NCI-H1092 treated with DMSO at 0.1 percent for 48 hours (cell line): ENCODE measurements at places on chromosomes 2 and 18.
A peak's percentile ranks its signal among the peaks of the same experiment; 100 is the strongest.

DNA sequence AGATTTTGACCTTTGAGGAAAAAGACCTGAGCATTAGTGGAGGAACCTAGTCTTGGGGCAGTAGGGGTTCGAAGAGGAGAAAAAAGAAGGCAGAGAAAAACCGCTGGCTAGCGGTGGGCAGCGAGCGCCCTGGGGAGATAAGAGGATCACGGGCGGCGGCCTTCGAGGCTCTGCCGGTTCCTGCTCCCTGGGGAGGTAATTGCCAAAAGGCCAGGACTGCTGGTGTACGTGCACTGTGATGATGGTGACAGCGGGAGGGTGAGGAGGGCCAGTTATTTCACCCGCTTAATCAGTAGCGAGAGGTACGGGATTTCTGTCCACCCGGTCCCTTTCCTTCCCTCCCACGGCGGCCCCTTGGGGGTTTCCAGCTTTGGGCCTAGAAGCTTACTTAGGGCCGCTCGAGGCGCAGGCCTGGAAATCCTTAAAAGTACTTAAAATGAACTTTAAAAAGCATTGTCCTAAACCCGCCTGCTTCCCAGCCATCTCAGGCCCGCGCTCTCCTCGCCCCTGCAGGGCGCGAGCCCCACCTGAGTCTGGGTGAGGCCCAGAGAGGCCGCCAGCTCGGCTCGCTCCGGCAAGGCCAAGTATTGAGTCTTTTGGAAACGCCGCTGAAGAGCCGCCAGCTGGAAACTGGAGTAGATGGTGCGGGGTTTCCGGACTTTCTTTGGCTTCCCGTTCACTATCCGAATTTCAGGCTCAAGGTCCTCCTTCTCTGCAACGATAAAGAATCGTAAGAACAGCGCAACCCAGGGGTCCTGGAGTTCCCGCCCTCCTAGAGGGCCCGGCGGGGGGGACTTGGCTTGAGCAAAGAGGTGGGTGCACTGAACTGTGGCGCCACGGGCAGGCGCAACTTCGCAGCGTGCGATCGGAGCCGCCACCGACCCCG lies 1.5 kb downstream of the DLX2 start:
- DNase-seq, result peak; percentile 40

DNA sequence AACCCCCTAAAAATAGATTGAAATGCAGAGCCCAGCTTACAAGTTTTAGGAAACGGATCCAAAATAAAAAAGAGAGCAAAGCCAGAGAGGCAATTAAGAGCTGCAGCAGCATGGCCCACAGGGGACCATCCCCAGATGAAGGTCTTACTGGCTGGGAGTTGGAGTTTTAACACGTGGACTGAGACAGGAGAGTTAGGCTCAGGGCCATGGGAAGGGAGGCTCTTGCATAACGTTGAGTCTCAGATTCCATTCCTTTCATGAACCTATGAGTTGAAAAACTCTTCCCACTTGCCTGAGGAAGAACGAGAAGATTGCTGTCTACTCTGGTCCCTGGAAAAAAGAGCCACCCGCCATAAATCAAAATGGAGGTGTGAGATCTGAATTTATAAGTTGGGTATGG lies 101.8 kb upstream of the NDUFV2 start:
- DNase-seq, result no peak

DNA sequence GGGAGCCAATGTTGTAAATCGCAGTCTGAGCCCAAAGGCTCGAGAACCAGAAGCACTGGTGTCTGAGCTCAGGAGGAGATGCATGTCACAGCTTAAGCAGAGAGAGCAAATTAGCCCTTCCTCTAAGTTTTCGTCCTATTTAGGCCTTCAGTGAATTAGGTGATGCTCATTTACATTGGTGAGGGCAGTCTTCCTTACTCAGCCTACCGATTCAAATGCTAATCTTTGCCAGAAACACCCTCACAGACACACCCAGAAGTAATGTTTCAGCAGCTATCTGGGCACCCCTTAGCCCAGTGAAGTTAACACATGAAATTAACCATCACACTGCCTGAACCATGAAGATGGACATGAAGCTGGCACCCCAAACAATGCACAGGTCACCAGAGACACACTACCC lies 385.1 kb downstream of the STK39 start:
- no peak for DNase-seq

- DNase-seq, result no peak
Observed at GRCh38 chr2:181771356-181771755, 91.0 kb upstream of the NEUROD1 start.

- DNase-seq, result no peak
Observed at GRCh38 chr2:98123286-98123685, 36.3 kb downstream of the VWA3B start.

DNA sequence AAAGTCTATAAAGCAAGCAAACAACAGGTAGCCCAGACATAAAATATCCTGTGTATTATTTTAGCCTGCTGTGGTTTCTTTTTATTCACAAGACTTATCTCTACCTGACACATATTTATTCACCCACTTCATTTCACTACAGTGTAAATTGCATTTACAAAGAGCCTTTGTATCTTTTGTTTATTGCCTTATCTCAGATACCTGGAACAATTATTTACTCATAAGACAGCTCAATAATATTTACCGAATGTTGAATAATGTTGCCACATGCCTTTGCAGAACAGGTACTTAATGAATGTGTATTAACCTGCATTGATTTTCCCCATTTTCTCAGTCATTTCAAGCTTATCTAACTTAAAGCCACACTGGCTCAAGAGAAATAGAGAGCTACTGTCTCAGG lies 603.6 kb downstream of the FBXO15 start:
- no peak for DNase-seq

GRCh38 chr2:152251211-152251610 lies 75.6 kb upstream of the STAM2 start:
- no peak for DNase-seq
